NCI-H1092 (cell line): ENCODE measurements at places on chromosomes 12 and 14.

DNA sequence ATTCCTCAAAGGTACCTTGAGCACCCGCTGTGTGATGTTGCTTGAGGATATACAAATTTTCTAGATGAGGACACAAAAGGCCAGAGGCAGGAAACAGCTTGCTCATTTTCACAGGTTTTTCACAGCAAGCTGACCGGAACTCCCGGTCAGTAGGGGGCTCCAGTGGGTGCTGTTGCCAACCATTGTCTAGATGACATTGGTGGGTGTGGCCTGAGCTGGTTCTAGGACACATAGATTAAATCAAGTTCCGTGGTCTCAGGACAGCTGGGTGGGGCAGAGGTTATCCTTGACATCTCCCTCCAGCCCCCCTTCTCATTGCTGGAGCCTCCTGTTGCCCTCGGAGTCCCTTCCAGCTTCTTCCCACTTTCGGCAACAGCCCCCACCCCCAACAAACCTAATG is 153.6 kb upstream of the FKBP4 start:
- no peak for DNase-seq

- no peak for DNase-seq
Observed at GRCh38 chr12:52228366-52228765, 4.7 kb upstream of the KRT7 start.

GRCh38 chr12:132326646-132327045 is 2.7 kb downstream of the GALNT9 start:
- no peak for DNase-seq

- no peak for DNase-seq
Observed at GRCh38 chr12:65868133-65868705, 43.9 kb downstream of the HMGA2 start.

- no peak for DNase-seq
Observed at GRCh38 chr12:124663206-124663605, 95.8 kb upstream of the NCOR2 start.

- no peak for DNase-seq
Observed at GRCh38 chr12:84619053-84619571, 293.5 kb downstream of the SLC6A15 start.

DNA sequence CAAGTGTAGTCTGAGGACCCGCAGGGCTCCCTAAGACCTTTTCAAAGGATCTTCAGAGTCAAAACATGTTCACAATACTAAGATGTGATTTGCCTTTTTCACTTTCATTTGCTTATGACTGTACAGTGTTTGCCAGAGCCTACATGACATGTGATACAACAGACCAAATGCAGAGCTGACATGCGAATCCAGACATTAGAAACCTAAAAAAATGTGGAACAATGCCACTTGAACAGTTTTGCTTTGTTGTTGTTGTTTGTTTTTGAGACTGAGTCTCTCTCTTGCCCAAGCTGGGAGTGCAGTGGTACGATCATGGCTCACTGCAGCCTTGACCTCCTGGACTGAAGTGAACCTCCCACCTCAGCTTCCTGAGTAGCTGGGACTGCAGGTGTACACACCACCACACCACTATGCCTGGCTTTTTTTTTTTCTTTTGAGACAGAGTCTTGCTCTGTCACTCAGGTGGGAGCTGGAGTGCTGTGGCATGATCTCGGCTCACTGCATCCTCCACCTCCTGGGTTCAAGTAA is 5.3 kb upstream of the RAB35 start:
- DNase-seq = no peak

GRCh38 chr12:28552251-28552970 is 362.2 kb downstream of the CCDC91 start:
- no peak for DNase-seq

GRCh38 chr12:71521125-71521524 is 81.5 kb downstream of the LGR5 start:
- no peak for DNase-seq

DNA sequence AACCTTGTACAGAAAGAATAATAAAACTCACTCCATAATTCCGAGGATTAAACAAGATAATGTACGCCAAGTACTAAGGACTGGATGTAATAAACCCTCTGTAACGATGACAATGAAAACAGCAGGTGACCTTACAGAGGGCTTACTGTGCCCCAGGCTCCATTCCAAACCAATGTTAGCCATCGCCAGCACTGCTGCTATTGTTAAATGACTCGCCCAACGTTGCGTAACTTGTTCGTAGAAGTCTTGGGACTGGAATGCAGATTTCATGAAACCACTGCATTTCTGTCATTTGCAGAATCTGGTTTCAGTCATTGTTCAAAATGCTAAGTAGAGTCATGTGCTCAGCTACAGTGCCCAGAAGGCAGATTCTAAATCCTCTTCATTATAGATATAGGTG is 728 bp upstream of the STON2 start:
- no peak for DNase-seq

DNA sequence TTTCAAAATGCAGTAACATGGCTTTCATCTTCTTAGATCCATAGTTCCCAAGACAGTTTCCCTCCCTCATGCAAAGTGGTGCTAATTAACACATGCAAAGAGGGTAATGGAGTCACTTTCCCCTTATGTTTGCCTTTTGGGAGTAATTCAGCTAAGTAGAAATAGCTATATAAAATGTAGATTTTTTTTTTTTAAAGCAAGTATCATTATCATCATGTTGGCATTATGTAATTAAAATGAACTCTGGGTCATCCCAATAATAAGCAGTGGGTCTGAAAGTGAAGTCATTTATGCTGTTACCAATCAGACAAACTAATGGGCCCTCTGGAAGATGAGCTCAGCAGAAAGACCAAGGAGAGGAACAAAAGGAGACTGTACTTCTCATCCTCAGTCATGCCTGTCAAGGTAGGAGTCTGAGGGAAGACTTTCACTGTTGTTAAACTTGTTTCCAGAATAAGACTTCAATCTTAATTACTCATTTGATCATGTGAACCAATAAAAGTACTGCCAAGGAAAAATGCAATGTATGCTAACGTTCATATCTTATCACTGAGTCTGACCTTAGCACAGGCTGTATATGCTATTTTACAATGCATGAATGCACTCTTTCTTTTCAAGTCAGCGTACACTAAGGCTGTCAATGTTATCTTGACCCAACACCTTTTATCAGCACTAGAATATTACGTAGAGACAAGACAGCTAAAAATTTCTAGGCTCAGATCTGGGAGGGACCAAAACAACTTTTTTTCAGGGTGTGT is 26.8 kb downstream of the AREL1 start:
- DNase-seq = no peak

DNA sequence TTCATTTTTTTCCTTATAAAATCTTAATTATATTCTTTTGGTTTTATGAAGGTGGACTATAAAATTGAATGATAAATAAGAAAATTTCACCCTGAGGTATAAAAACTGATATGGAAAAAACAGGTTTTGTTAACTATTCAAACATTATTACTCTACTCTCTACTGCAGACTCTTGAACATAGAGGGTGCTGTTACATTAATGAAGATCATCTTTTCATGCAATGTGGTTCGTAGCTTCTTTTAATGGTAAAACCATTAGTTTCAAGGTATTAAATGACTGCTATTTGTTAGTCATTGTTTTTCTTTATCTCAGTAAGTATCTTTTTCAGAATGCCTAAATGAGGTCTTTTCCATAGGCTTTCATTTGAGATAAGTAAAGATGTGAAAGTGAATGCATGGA is 510.4 kb downstream of the SLC16A7 start:
- DNase-seq = no peak

DNA sequence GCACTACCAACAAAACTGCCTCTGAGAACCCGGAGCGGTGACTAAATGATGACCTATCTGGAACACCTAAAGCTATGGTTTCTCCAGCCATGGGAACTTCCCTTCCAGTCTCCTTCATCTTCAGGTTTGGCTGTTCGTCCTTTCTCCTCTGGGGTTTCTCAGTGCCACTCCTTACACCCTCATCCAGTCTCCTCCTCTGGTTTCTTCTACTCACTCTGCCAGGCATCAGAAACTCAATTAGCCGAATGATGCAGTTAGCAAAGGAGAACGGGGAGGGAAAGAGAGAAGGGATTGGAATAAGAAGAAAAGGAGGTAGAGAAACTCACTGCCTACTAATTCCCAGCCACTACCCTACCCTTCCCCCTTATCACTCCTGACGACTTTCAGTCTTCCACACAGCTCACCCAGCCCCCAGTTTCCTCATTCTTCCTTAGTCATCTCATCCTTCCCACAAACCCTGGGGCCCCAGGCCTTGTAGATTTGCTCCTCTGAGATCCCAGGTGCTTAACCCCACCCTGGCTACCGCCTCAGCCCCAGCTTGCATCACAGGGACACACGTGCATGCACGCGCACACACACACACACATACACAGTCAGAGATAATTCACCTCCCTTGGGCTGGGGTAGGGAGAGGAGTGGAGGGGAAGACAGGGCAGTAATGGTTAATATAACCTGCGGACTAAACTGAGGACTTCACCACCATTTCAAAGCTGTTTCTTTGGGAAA is 13.0 kb downstream of the FGD6 start:
- no peak for DNase-seq

GRCh38 chr12:38477340-38478090 is 160.9 kb downstream of the ALG10B start:
- DNase-seq = no peak

GRCh38 chr14:26289891-26290486 is 307.8 kb downstream of the NOVA1 start:
- DNase-seq = no peak

- DNase-seq = no peak
Observed at GRCh38 chr12:98274430-98275130, 240.8 kb upstream of the TMPO start.

DNA sequence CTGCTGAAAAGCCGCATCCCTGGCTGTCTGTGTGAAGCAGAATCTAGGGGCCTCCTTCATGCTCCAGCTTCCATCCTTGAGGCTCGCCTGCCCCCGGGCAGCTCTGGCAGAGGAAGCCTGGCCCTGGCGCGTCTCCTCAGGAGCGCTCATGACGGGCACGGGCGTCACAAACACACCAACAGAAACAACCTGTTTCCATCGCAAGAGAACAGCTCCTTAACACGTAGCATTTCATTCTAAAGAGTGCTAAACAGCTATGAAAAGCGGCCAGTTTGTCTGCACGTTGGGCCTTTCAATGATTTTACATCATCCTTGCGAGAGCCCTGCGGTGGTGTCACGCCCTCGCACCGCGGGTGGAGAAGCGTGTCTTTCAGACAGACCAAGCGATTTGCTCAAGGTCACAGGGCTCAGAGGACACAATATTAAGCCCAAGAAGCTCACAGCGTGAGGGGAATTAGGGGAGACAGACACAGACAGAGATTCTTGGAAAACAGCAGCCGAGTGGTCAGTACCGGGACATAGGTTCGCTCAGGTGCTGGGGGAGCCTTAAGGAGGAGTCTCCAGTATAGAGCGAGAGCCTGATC is 4.9 kb downstream of the ADGRD1 start:
- DNase-seq = no peak

DNA sequence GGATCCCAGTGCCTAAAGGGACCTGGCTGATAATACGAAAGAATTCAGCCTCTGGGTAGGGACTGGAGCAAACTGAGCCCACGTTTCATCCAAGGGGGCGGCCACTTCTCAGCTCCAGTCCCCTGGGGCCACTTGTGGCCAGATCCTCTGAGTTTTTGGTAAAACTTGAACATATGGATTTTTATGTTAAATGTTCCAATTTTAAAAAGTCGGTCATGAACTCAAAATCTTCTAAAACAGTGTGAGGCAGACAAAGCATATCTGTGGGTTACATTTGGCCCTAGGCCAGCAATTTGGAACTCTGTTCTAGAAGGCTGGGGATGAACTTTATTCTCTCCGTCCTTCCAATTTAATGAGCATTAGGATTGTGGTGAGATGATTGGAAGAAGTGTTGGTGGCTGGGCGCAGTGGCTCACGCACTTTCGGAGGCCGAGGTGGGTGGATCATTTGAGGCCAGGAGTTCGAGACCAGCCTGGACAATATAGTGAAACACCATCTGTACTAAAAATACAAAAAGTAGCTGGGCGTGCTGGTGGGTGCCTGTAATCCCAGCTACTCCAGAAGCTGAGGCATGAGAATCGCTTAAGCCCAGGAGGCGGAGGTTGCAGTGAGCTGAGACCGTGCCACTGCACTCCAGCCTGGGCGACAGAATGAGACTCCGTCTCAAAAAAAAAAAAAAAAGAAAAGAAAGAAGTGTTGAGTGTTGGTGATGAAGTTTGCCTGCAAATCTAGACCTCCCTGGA is 3.0 kb upstream of the PPP1CC start:
- DNase-seq = no peak
